ENCODE measurements at places on chromosomes 7 and 10.

- no peak for DNase-seq
Observed at GRCh38 chr7:139798221-139798620, 20.4 kb upstream of the HIPK2 start.

DNA sequence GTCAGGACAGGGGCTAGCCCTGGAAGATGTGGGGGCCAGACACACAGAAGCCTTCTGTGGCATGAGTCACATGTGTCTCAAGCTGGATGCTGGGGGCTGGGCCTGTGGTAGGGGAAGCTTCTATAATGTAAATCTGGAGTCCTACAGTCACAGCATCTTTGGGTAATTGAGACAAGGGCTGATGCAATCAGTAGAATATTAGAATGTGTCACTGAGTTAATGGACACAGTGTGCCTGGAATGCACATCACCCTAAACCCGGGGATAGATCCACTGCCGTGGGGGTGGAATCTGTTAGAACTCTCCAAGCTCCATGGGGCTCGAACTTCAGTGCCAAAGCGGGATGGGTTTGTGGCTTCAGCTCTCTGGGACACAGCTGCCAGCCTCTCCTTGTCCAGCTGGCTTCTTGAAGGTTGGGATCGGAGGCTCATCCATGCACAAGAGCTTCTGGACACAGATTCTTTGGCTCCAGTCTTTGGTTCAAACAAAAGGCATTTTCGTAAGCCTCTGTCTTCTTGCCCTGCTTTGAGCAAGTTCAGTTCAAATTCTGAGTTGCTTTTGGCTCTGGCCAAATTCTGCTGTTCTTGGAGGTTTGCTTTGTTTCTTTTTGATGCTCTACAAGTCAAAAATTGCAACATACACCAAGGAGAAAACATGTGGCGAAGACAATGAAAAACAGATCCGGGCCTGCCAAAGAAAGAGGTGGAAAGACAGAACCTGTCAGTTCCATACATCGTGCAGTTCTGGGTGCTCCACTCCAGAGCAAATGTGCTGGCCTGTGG, 194.8 kb upstream of the ZNF32 start:
- DNase-seq, result no peak

DNA sequence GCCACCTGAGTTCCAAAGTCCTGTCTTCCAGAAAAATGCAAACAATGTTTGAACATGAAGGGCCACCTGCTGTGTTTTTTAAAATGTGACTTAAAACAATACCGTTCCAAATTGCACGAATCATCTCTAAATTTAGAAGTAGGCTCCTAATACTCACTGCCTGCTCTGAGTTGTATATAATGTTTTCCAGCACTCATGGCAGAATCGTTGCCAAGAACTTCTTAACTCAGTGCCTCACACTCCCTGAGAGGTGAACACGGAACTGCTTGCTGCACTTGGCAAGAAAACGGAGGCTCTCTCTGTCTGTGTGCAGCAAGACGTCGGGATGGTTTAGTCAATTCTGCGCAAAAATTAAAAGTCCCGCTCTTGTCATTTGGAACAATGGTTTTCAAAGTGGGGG, 757.3 kb upstream of the AUTS2 start:
- no peak for DNase-seq

DNA sequence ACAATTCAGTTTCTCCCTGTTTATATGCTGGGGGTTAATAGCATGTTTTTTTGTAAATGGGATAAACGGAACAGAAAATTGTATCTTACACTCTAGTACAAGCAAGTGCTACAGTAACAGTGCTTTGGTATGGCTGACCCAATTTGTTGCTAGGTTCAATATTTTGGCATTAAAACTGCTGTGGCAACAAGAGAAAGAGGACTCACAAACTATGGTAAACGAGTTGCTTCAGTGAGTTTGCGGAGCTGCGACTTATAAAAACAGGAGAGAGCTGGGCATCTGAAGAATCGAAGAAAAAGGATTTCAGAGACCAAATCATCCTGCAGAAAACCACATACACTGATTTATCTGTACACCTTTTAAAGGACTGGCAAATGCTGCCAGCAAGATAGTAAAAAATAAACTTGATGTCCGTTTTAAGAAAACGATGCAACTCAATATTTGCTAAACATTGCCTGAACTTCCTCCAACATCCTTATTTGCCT, 2.2 kb downstream of the GLUD1 start:
- no peak for DNase-seq

- no peak for DNase-seq
Observed at GRCh38 chr7:72187179-72187578, 225.0 kb downstream of the CALN1 start.

- no peak for DNase-seq
Observed at GRCh38 chr7:150927956-150928344, 50.2 kb downstream of the KCNH2 start.

DNA sequence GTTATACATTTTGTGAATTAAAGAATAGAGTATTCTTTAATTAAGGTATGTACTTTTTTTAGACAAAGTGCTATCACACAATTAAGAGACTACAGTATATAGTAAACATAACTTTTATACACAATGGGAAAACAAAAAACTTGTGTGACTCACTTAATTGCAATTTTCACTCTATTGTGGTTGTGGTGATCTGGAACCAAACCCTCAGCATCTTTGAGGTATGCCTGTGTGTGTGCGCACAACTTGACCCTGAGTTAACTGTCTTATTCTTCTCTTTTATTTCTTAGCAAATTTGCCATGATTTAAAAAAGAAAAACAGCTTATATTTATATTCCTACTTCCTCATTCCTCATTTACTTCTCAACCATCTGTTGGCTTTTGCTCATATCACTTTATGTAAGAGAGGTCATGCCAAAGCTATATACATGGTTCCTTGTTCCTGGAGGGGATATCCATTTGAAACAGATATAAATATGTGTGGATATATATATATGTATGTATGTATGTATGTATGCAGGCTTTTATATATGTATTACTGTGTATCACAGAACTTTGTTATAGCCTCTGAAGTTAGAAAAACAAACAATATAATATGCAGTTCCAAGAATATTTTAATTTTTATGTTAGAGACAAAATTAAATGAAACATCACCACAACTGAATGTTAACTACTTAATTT, 259.5 kb upstream of the HGF start:
- no peak for DNase-seq

DNA sequence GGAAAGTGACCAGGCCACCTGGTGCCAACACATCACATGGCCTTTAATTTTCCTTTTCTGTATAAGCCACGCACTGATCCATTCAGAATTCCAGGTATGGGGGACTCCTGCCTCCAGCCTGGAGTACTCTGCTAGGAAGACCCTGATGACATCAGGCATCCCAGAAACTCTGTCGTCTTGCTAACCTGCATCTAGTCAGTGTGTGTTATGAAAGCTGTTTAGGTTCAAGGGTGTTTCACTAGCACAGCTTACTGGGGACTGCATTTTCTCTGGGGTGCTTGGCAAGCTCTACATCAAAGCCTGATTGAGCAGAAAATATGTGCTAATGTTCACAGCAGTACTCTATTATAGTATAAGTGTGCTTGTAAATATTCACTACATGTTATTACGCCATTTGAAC, 100.6 kb upstream of the MGMT start:
- DNase-seq, result no peak

GRCh38 chr10:4306871-4307270, 519.1 kb upstream of the AKR1E2 start:
- DNase-seq, result no peak

DNA sequence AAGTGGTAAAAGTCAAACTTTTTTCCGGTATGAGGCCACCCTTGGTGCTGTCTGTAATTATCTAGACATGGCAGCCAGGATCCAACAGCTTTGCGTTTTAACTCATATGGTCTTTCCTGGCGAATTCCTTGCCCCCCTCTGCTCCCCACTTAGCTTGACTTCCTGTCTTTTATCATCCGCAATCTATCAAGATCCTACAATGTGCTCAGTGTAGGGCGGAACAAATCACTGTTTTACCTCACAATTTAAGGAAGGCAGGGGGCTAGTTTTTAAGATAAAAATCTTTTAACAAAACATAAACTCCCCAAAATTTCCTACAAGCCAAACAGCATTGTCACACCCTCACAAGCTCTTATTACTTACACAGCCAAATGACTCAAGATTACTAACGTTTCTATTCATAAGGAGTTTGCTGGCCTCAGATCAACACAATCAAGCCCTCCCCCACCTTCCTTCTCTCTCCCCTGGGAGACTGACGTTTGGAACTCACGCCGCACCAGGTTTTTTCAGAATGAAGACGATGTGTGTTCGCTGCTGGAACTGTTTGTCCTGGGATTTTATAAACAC, 1.3 kb upstream of the CDK14 start:
- DNase-seq, result no peak

- DNase-seq, result peak; percentile 64
Observed at GRCh38 chr10:23439452-23439960, 631 bp downstream of the OTUD1 start.

DNA sequence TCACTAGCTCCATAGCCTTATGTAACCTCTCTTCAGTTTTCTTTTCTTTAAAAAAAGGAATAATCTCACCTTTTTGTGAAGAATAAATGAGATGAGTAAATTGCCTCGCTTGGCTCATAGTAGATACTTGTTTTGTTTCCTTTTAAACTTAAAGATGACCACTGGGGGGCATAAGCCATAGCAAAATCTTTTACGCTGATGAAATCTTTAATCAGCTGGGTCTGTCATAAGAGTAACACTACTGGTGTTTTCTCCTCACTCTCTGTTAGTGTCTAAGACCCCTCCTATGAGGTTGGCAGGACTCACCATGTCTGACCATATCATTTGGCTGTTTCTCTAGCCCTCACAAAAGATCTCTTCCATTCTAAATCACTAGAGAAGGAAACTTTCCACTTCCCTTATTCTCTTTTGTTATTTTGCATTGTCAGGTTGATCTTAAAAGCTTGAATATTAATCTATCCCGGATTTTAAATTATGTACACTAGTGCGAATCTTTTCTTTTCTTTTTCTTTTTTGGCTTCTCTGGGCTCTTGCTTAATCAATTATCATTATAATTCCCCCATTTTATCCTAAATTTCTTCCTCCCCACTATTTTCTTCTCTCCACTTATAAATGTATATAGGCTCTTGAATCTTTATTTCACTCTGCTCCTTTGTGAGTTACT, 12.5 kb downstream of the STAG3 start:
- DNase-seq, result no peak

DNA sequence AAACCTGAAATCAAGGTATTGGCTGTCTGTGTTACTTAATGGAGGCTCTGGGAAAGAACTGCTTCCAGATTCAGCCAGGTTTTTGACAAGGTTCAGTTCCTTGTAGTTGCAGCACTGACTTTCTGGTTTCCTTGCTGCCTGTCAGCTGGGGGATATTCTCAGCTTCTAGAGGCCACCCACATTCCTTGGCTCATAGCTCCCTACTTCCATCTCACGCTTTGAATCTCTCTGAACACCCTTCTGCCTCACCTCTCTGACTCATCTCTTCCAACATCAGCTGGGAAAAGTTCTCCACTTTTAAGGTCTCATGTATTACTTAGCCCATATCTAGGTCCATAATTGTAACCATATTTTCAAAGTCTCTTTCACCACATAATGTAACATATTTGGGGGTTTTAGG, 22.9 kb upstream of the GPR22 start:
- DNase-seq, result no peak
